Epithelial cell of umbilical artery (primary cell): ENCODE measurements at places on chromosomes 7 and 10. TPM values are rescaled to one million over a fixed set of nuclear protein-coding genes. Genes with fewer than 3 reads are reported as not detected.

The HOXA11 gene
- 8.1 and 10.3 TPM in 2 replicates for total RNA-seq

The CASP7 gene
- total RNA-seq = 43.9 and 66.9 TPM in 2 replicates

The KIAA1217 gene
- 1.1 and 2.6 TPM in 2 replicates for total RNA-seq

The SCIN gene
- total RNA-seq = 0.15 and 0.32 TPM in 2 replicates

The ALOX5 gene
- total RNA-seq = under 0.01 and 0.15 TPM in 2 replicates

The OR2A1 gene
- under 0.01 TPM in 2 replicates for total RNA-seq

The PNLIPRP1 gene
- not detected in 2 replicates for total RNA-seq

The EBLN1 gene
- not detected in 2 replicates for total RNA-seq

The CAV2 gene
- total RNA-seq = 150 and 198 TPM in 2 replicates

The PON1 gene
- not detected in 2 replicates for total RNA-seq

The PLXNA4 gene
- 0.15 and 1.3 TPM in 2 replicates for total RNA-seq

The DIP2C gene
- total RNA-seq = 4.4 and 7.1 TPM in 2 replicates

The ZNF239 gene
- 0.65 and 0.91 TPM in 2 replicates for total RNA-seq

The CALML5 gene
- total RNA-seq = not detected in 2 replicates

The TCAF2 gene
- total RNA-seq = 3.6 and 8.4 TPM in 2 replicates

The EN2 gene
- under 0.01 TPM in 1 of 2 replicates, not detected in the other for total RNA-seq

The PODXL gene
- 54.4 and 74.4 TPM in 2 replicates for total RNA-seq

The MNX1 gene
- not detected in 2 replicates for total RNA-seq

The DNA2 gene
- total RNA-seq = 11.0 and 15.2 TPM in 2 replicates

The ADAM12 gene
- total RNA-seq = 0.91 and 0.97 TPM in 2 replicates

The CHST3 gene
- 8.4 and 11.9 TPM in 2 replicates for total RNA-seq

The MRPS33 gene
- total RNA-seq = 19.8 and 23.1 TPM in 2 replicates

The CALY gene
- total RNA-seq = not detected in 2 replicates

The FZD8 gene
- total RNA-seq = 17.5 and 30.2 TPM in 2 replicates

The KIFBP gene
- total RNA-seq = 28.9 and 42.7 TPM in 2 replicates

The CYP3A4 gene
- not detected in 2 replicates for total RNA-seq

The EPO gene
- total RNA-seq = not detected in 2 replicates

The R3HCC1L gene
- 12.3 and 17.5 TPM in 2 replicates for total RNA-seq

The GNGT1 gene
- total RNA-seq = not detected in 2 replicates

The TMEM270 gene
- not detected in 2 replicates for total RNA-seq

The STEAP1 gene
- total RNA-seq = 58.1 and 59.0 TPM in 2 replicates

The EBF3 gene
- under 0.01 and 0.15 TPM in 2 replicates for total RNA-seq

The LBX1 gene
- total RNA-seq = not detected in 2 replicates

The PLA2G12B gene
- not detected in 2 replicates for total RNA-seq

The TMEM225B gene
- under 0.01 TPM in 1 of 2 replicates, not detected in the other for total RNA-seq

The NEUROD6 gene
- not detected in 2 replicates for total RNA-seq

The SLIT1 gene
- under 0.01 TPM in 1 of 2 replicates, not detected in the other for total RNA-seq

The OR6V1 gene
- total RNA-seq = not detected in 2 replicates

The ZNF727 gene
- 0.15 TPM in 1 of 2 replicates, not detected in the other for total RNA-seq

The IQUB gene
- 0.15 and 0.32 TPM in 2 replicates for total RNA-seq

The RARRES2 gene
- not detected in 2 replicates for total RNA-seq

The ABCB1 gene
- total RNA-seq = 0.97 and 4.1 TPM in 2 replicates

The TEX36 gene
- total RNA-seq = not detected in 2 replicates

The COL13A1 gene
- 15.6 and 37.2 TPM in 2 replicates for total RNA-seq

The MRPS17 gene
- total RNA-seq = 23.7 and 33.3 TPM in 2 replicates

The CLDN4 gene
- 0.46 TPM in 1 of 2 replicates, not detected in the other for total RNA-seq

The GDF2 gene
- not detected in 2 replicates for total RNA-seq

The ZNF467 gene
- 1.8 and 2.6 TPM in 2 replicates for total RNA-seq

The SLC13A1 gene
- total RNA-seq = not detected in 2 replicates

The GBF1 gene
- 13.3 and 13.8 TPM in 2 replicates for total RNA-seq

The NKX2-3 gene
- total RNA-seq = 4.4 and 5.2 TPM in 2 replicates

The RNF148 gene
- total RNA-seq = 0.32 and 1.1 TPM in 2 replicates

The HABP2 gene
- total RNA-seq = not detected in 2 replicates

The PDLIM1 gene
- total RNA-seq = 20.1 and 32.7 TPM in 2 replicates

The EGR2 gene
- total RNA-seq = 0.32 TPM in 1 of 2 replicates, not detected in the other

The CLRN3 gene
- total RNA-seq = not detected in 2 replicates

The TMEM72 gene
- not detected in 2 replicates for total RNA-seq

The PRKG1 gene
- total RNA-seq = 1.1 and 1.6 TPM in 2 replicates
